CD4-positive, alpha-beta T cell treated with Interleukin-10 for 1 hour (primary cell): ENCODE measurements at places on chromosomes 6 and 20.
A peak's percentile ranks its signal among the peaks of the same experiment; 100 is the strongest.

GRCh38 chr20:25695532-25696370 is 902 bp downstream of the ZNF337 start:
- no peak for DNase-seq

GRCh38 chr6:125316621-125317020 is 14.9 kb upstream of the HDDC2 start:
- DNase-seq, result no peak

GRCh38 chr6:134787261-134787877 is 162.5 kb downstream of the ALDH8A1 start:
- DNase-seq, result no peak

DNA sequence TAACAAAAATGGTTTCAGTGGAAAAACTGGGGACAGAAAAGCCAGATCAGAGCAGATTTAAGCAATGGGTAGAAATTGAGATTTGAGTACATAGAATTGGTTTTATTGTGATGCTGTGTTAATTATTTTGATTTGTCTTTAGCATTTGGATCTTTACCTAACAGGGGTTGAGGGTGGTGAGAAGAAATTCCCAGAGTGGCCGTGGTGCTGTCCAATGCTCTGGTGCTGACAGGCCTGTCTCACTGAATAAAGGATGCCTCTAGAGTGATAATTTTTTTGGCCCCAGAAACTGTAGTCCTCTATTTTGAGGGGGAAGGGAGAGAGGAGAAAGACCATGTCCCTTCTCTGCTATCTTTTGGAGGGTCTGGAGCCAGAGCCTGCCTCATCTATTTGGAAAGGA is 79.1 kb downstream of the LYRM2 start:
- no peak for DNase-seq

DNA sequence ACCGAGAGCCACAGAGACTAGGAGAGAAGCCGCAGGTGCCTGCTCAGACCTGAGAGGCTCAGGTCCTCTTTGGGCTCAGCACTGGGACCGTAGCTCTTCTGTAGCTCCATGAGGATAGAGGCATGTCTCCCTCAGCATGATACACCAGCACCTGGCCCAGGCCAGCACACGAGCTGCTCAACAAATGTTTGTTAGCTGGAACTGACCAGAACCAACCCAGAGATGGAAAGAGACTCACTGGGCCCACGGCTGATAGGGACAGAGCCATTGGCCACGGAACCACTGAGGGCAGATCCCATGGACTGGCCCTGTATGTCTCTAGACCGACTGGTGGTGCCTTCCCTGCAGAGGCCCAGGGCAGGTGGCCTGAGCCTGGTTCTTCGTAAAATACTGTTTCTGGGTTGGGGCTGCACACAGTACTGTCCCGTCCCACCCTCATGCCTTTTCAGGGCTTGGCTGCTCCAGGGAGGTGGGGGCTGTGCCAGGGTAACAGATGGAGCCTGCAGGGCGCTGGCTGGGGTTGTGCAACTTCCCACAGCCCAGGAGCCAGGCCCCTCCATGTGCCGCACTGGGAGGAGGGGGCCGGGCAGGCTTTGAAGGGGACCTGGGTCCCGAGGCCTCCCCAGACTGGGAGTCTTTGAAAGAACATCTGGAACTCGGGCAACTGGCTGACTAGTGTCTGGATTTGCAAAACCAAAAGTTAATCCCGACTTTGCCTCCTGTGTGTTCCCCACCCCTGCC is 5.2 kb downstream of the C20orf204 start:
- DNase-seq, result no peak

DNA sequence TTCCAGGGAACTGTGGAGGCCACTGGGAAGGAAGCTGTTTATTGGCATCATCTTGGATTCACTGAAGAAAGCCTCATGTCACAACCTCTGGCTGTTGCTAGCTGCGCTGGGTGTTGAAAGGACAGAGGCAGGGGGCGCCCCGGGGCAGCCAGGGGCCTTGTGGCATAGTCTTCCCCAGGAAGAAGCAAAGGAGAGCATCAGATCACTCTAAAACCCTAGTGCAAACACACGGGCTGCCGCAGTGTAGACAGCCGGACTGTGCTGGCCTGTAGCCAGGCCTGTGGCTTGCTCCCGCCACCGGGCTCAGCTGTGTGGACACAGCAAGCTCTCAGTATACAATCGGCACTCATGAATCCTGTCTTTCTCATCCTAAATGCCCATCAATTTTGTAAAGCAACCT is 23.8 kb upstream of the SMOC2 start:
- DNase-seq, result no peak

- DNase-seq, result no peak
Observed at GRCh38 chr6:141867767-141868166, 265.0 kb upstream of the GJE1 start.

DNA sequence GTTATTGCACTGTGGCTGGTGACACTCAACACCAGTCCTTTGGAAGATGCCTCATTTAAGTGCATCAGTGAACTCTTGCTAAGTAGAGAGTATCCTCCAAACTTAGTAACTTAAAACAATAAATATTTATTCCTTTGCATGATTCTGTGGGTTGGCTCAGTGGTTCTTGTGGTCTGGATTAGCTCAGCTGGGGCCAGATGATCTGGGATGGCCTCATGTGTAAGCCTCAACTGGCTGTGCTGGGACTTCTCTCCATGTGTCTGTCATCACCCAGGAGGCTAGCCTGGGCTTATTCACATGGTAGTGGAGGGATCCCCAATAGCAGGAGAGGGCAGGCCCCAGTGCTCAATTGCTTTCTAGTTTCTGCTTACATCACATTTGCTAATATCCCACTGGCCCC is 8.3 kb downstream of the LRRN4 start:
- DNase-seq, result no peak

DNA sequence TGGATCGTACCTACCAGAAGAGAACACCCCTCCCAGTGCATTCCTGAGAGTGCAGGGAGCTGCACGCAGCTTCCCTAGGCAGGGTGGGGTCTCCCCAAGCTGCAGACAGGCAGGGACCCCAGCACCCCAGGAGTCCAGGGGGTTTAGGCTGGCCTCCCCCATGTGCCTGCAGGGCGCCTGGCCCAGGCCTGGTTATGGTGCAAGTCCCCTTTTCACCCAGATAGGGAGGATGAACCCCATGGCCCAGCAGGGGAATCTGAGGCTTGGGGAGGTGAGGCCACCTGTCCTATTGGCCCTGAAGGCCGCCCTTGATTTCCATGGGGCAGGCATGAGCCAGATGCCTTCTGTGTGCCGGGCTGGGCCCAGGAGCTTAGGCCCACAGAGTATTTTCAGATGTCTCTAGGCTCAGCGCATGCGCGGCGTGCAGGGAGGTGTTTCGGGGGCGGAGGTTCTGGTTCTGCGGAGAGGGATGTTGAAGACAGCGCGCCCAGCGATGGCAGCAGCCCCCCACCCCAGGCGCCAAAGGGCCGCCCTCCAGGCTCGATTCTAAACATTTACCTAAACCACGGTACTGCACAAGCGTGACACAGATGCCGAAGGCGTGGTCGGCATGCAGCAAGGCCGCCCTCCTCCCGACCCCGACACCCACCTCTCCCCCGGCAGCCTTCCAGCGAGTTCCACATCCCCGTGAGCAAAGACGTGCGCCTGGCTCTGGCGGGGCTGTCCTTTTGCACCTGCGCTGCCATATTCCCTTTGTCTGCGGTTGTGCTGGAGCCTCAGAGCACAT is 29.4 kb downstream of the COL20A1 start:
- DNase-seq, result no peak

GRCh38 chr6:51007237-51007636 is 188.6 kb downstream of the TFAP2B start:
- no peak for DNase-seq

DNA sequence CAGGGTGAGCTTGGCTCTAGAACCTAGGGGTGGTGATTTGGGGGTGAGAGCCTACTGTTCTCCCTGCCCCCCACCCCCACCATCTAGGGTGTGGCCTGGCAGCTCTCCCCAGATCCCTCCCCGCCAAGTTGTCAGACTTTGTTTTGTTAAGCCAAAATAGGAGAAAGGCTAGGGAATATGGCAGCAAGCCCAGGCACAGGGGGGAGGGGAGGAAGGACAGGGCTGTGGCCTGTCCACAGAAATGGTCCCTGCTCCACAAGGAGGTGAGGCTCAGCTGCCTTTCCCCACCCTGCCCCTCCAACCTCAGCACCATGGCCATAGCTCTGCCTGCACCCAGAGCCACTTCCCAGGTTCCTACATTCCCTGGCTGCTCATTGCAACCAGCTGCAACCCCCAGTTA is 17.2 kb downstream of the SCUBE3 start:
- no peak for DNase-seq

DNA sequence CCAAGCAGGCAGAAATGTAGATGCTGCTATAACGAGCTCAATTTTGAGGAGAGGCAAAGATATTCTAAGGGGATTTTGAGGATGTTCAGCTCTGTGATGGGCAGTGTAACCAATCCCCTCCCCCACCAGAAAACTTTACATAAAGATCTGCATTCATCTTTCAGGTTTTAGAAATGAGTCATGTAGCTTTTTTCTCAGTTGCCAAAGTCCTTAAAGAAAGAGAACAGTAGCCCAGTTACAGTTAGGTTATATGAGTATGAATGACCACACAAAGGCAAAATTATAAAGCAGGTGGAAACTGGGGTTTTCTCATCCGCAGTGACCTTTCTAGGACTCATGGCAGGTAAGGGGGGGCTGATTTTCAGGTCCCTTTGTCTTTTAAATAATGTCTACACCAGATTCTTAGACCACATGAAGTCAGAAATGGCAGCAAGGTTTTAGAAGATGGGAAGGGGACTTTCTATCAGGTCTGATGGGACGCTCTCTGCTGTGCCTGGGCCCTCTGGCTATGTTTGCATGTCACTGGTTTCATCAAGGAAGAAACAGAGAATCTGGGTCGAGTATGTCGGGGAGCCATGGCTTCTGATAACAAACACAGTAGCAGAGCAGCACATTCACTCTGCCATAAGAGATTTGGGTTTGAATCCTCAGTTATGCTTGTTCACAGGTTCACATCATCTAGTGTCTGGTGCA is 94.7 kb downstream of the CLIC5 start:
- no peak for DNase-seq

GRCh38 chr6:106866875-106867658 is 107.5 kb downstream of the CD24 start:
- DNase-seq, result no peak

- no peak for DNase-seq
Observed at GRCh38 chr20:1816384-1817381, 78.5 kb upstream of the SIRPA start.

GRCh38 chr6:151690768-151691562 is 116.5 kb upstream of the ESR1 start:
- DNase-seq, result peak; percentile 47

GRCh38 chr6:91083211-91083610 is 496.3 kb upstream of the MAP3K7 start:
- DNase-seq, result no peak

GRCh38 chr6:30645989-30646388 is 944 bp upstream of the C6orf136 start:
- DNase-seq, result no peak

- no peak for DNase-seq
Observed at GRCh38 chr6:134295953-134296553, 21.9 kb downstream of the SGK1 start.

DNA sequence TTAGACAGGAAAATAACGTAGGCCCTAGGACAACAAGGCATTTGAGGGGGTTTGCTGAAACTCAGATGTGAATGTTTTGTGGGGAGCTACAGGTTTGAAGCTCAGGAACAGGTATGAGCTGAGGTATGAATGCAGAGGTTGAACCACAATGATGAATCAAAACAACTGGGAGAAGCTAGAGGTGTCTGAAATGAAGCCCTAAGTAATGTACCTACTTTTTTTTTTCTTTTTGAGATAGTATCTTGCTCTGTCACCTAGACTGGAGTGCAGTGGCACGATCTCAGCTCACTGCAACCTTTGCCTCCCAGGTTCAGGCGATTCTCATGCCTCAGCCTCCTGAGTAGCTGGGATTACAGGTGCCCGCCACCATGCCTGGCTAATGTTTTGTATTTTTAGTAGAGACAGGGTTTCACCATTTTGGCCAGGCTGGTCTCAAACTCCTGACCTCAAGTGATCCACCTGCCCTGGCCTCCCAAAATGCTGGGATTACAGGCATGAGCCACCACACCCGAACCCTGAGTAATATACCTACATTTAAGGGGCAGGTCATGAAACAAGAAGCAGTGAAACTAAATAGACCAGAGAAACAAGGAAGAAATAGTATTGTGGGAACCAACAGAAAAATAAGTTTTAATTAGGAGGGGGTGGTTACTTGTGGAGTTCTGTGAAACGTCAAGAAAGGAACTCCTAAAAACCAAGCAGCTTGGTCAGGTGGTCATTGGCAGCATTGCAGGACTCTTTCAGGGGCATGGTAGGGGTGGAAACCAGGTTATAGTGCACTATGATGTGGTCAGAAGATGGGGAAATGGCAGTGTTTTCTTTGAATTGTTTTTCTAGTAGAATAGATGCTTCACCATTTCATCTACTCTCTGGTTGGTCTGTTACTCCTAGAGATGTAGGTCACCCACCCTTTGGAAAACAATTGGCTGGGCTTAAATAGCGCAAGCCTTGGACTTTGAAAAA is 138.1 kb downstream of the CD164 start:
- no peak for DNase-seq

- DNase-seq, result no peak
Observed at GRCh38 chr6:40931931-40932330, 107.1 kb downstream of the UNC5CL start.

DNA sequence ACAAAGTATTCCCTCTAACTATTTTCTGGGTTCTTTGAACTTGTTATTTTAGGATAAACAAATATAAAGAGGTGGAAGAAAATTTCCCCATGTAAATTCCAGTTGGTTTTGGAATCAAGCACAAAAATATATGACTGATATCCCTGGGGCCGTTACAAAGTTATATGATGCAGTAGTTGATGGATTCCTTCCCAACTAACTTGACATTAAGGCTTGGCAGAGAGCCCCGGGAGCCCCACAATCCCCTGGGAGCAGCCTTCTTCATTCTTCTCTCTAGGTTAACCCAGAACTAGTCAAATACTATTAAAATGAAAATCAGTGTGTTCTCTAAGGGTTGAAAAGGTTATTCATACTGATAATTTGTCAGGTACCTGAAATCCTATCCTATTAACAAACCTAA is 508.9 kb upstream of the SOX4 start:
- DNase-seq, result no peak

GRCh38 chr20:57025261-57025660 is 241.2 kb downstream of the BMP7 start:
- no peak for DNase-seq

- no peak for DNase-seq
Observed at GRCh38 chr6:17405944-17406245, 12.5 kb downstream of the CAP2 start.

DNA sequence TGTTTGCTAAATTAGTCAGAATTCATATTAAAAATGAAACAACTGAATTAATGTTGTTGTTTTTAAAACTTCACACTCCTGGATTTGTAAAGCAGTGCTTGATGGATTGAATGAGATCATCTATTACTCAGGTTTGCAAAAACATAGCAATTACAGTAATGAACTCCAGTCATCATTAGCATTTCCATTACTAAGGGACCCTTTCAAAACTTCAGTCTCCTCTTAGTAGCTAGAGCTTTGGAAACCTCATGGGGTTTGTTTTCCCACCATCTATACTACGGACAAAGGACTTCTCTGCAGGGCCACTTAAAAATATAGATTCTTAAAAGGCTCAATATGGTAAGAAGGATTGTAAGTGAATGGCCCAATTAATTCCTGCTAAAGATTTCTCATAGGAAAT is 209.9 kb upstream of the PRND start:
- no peak for DNase-seq

- no peak for DNase-seq
Observed at GRCh38 chr6:110826236-110827129, 11.2 kb upstream of the CDK19 start.
